Urinary bladder (tissue), 4 donors: ENCODE measurements at places on chromosomes 3 and 15. TPM values are rescaled to one million over a fixed set of nuclear protein-coding genes. Genes with fewer than 3 reads are reported as not detected.

KNG1 gene
- 0.37 TPM for polyA plus RNA-seq

TAGLN3 gene
- polyA plus RNA-seq = 1.8 TPM

MYD88 gene
- polyA plus RNA-seq = 36.3 TPM

SENP7 gene
- 13.1 TPM for polyA plus RNA-seq

BCHE gene
- polyA plus RNA-seq = 18.5 TPM

PP2D1 gene
- not detected for polyA plus RNA-seq
